Stimulated activated CD8-positive, alpha-beta memory T cell treated with anti-CD3 and anti-CD28 coated beads, Interleukin-7, amount 100 ng/mL, for 1 hour (primary cell): ENCODE measurements at places on chromosomes 5 and 9.

- no peak for DNase-seq
These were observed 29.3 kb downstream of the DAB2 start for GRCh38 chr5:39395521-39395920.

- no peak for DNase-seq
These were observed 24.7 kb upstream of the TNIP1 start for GRCh38 chr5:151105561-151105960.

GRCh38 chr9:127493592-127494303 lies 42.4 kb downstream of the LRSAM1 start:
- no peak for DNase-seq

GRCh38 chr9:121357011-121357410 lies 13.0 kb downstream of the STOM start:
- no peak for DNase-seq

DNA sequence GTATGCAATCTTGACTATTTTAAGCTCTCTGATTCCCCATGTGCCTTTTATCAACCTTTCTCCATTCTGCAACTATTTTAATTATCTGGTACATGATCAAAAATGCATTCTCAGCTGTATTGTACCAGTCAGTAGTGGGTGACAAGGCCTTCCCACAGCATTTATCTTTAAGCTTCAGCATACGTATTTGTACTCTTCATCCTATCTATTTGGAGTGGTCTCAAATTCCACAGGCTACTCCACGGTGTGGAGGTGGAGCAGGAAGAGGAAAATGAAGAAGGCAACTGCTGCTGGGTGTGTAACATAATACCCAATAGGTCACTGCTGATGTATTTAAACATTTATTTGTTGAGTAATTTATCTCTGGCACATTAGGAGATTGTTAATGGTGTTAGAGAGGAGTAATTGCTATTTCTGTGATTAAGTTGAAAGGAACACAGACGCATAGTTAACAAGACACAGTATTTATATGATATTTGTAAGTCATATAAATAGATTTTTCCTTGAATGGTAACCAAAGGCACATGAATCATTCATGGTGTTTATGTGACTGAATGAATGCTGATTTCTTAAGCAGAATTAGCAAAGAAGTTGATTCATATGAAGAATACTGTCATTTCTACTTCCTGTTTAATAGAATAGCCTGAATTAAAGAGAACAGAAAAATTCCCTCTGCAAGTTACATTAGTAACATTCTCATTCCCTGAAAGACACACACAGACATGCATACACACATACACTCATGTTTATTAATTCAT lies 153.8 kb upstream of the NR3C1 start:
- DNase-seq: no peak

DNA sequence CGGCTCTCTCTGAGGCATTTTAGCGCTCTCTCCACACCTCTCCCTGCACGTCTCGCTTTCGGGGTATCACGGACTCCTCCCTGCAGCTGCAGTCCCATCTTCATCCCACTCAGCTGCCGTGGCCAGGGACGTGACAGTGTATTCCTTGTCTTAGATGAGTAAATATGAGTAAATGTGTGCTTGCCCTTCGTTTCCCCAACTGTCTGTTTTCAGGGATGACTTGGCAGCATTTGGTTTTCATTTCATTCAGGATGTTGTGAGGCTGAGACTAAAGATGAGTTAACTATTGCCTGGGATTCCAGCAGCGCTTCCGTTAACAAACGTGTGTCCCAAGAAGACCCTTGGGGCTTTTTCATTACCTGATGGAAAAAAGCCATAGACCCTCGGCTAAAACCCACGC lies 29.5 kb downstream of the GDNF start:
- DNase-seq: no peak

GRCh38 chr5:170307575-170308465 lies 10.2 kb upstream of the LCP2 start:
- DNase-seq: no peak

- DNase-seq: no peak
These were observed 5.2 kb downstream of the IL13 start for GRCh38 chr5:132662925-132663770.

- DNase-seq: no peak
These were observed 15.4 kb upstream of the RASA1 start for GRCh38 chr5:87252283-87252605.
